MG63 (cell line): ENCODE measurements at places on chromosomes 12 and 14. TPM values are rescaled to one million over a fixed set of nuclear protein-coding genes. Genes with fewer than 3 reads are reported as not detected.
A peak's percentile ranks its signal among the peaks of the same experiment; 100 is the strongest.

GRCh38 chr12:43728117-43728516 is 30.5 kb downstream of the PUS7L start:
- no peak for DNase-seq

DNA sequence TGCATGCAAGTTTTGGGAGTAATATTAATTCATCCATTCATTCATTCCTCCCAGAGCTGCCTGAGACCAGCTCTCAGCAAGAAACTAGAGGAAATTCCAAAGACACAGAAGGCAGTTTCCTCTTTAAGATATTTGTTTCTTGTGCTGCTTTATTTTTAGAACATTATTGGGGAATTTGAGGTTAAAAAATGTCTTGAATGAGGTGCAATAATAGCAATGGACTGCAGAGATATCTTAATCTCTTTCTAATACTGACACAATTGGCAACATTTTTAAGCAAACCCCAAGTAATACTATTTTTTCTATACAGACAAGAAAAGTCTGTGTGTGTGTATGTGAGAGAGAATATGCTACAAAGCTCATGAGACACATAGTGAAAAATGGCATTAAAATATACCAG is 190.2 kb upstream of the USP15 start:
- no peak for DNase-seq

GRCh38 chr12:2125651-2126522 is 73.1 kb downstream of the CACNA1C start:
- no peak for DNase-seq

DNA sequence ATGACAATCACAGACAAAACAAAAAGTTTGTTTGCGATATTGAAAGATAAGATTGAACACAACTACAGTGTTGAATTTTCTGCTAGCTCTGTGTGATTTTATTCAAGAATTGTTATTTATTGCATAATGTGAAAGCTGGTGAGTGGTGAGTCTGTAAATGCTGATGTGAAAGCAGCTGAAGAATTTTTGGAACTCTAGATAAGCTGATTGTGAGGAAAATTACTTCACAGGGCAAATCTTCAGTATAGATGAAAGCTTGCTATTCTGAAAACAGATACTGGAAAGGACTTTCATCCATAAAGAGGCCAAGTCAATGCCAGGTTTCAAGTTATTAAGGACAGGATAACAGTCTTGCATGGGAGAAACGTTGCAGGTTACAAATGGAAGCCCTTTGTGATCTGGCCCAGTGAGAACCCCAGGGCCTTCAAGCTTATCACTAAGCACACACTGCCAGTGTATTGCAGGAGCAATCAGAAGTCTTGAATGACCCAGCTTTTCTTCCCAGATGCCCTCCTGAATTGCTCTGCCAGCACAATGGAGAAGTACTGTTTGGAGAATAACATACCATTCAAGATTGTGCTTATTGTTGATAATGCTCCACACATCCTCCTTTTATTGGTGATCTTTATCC is 153.7 kb downstream of the PCNX1 start:
- DNase-seq = no peak

- DNase-seq = no peak
Observed at GRCh38 chr12:1848146-1848545, 27.8 kb downstream of the LRTM2 start.

GRCh38 chr12:8779281-8779680 is 43.1 kb upstream of the A2ML1 start:
- DNase-seq = no peak

DNA sequence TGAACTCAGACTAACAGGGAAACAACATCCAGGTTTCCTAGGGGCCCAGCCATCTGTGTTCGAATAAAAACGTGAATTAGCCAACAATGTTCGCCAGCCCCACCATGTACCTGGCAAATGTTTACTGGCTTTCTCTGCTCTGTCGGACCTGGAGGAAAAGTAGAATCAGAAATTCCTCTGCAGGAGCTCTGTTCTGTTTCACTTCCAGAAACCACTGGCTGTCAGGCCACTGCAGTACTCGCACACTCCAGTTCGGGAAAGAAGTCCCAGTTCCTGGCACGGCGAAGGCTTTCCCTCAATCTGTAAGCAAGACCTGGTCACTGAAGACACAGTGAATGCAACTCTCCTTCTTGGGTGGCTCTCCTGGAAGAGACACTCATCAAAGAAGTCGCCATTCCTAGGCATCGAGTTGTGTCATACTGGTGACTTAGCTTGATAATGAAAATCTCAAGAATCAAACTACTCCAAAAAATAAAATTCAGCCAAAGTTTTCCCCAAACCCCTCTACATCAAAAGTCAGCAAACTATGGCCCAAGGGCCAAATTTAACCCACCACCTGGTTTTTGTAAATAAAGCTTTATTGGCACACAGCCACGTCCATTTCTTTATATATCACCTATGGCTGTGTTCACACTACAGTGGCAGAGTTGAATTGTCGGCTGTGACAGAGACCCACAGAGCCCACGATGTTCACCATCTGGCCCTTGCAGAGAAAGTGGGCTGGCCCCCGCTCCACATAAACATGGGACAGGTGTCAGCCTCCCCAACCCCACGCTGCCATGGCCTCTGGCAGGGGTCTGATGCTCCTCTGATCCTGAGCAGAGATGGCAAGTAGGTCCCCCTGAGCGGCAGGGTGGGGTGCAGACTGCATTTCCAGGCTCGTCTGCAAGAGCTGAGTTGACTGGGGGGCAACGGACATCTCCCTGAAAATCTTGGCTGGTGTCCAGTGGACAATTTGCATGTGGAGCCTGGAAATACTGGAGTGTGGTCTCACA is 189.2 kb upstream of the DIO3 start:
- no peak for DNase-seq

- DNase-seq = peak; percentile 25
Observed at GRCh38 chr14:102993523-102993922, 63.8 kb downstream of the CDC42BPB start.

DNA sequence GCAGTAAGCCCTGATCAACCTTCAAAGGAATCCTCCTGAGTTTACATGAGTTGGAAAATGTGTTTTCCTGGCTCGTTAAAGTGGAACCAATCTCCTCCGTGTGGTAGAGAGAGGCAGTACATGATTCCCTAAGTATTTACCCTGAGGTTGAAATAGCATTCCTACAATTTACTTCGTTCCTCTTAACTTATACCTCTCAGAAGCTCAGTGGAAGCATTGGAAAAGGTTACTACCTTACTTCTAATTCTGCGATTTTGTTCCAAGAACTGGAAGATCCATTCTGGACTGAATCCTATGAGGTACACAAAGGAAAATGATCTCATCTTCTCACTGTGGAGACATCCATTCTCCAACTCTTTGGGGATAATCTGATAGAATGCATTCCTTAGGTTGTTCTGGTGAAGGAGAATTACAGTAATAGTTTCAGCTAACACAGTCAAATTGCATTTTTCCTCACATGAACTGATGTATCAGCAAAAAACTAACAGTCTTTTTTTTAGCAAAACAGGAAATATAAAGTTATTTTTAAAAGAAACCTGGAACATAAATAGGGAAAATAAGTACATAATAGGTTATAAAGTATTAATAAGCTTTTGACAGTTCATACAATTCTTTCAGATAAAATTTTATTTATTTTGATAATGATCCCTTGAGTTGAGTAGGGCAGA is 475.6 kb downstream of the PDZRN4 start:
- DNase-seq = no peak

GRCh38 chr12:128204711-128205110 is 62.3 kb upstream of the TMEM132C start:
- no peak for DNase-seq

GRCh38 chr14:54369343-54369742 is 27.5 kb upstream of the CDKN3 start:
- DNase-seq = no peak

- peak; percentile 35 for DNase-seq
Observed at GRCh38 chr12:14774906-14775635, 28.2 kb downstream of the WBP11 start.

The ETFBKMT gene
- 4.8 and 20.9 TPM in 2 replicates for total RNA-seq

The SLC22A17 gene
- 6.1 TPM in 1 of 2 replicates, not detected in the other for total RNA-seq

The CPNE6 gene
- total RNA-seq = not detected in 2 replicates

The CABP1 gene
- total RNA-seq = not detected in 2 replicates

The NFE2 gene
- 0.13 TPM in 1 of 2 replicates, not detected in the other for total RNA-seq

The LUM gene
- 69.9 and 94.9 TPM in 2 replicates for total RNA-seq

The EGLN3 gene
- 4.5 and 9.3 TPM in 2 replicates for total RNA-seq

The NGB gene
- not detected in 2 replicates for total RNA-seq

The TTC5 gene
- total RNA-seq = 12.6 and 36.7 TPM in 2 replicates

The CLECL1 gene
- not detected in 2 replicates for total RNA-seq

The ACOT4 gene
- 0.44 and 0.76 TPM in 2 replicates for total RNA-seq

The BICDL1 gene
- not detected in 2 replicates for total RNA-seq

The NEUROD4 gene
- total RNA-seq = not detected in 2 replicates

The HSPB8 gene
- total RNA-seq = 18.2 and 22.3 TPM in 2 replicates

The B4GALNT1 gene
- 8.9 and 13.9 TPM in 2 replicates for total RNA-seq
